ENCODE measurements at places on chromosomes 4 and X.

DNA sequence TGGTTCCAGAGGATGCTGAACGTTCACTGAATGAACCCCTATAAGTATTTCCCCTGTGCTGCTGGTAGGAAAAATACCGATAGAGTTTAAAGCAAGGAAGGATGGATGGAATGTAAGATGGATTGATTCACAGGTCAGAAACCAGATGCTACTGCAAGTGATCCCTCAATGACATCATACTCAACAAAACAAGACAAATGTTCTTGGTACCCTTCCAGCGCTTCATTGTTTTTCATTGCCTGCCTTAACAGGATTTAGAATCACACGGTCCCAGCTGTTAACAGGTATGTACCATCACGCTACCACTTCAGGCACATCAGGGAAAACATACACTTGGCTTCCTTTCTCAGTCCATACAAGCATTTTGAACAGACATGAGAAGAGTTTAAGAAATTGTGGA is 118.1 kb upstream of the TLR3 start:
- no peak for DNase-seq

DNA sequence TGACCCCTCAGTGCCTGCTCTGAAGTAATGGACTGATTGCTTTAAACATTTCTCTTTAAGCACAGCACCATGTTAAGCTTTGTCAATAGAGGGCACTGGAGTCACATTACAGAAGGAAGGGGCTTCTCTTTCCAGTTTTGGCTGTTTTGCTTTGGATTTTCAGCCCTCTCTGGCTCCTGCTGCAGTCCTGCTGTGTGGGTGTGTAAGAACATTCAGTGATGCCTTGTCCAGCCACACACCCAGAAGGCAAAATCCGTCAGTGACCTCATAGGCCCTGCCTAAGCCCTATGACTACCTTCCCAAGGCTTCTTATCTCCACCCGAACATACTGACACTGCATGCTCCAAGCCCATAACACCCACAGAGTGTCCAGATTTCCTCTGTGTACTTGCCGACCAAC is 215.3 kb upstream of the CTSO start:
- no peak for DNase-seq

- DNase-seq = no peak
These were observed 149.7 kb downstream of the RRAGB start for GRCh38 chrX:55867181-55867651.

DNA sequence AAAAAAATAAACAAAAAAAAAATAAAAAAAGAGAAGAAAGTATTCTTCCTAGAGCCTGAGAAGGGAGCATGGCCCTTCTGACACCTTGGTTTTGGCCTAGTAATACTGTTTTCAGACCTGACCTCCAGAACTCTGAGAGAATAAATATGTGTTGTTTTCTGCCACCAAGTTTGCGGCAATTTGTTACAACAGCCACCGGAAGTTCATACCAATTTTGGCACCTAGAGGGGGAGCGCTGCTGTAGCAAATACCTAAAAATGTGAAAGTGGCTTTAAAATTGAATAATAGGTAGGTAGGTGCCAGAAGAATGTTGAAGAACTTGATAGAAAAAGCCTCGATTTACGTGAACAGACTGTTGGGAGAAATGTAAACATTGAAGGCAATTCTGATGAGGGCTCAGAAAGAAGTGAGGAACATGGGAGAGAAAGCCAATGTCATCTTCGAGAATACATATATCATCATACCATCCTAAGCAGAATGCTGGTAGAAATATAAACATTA is 27.5 kb upstream of the SPACA5B start:
- no peak for DNase-seq

DNA sequence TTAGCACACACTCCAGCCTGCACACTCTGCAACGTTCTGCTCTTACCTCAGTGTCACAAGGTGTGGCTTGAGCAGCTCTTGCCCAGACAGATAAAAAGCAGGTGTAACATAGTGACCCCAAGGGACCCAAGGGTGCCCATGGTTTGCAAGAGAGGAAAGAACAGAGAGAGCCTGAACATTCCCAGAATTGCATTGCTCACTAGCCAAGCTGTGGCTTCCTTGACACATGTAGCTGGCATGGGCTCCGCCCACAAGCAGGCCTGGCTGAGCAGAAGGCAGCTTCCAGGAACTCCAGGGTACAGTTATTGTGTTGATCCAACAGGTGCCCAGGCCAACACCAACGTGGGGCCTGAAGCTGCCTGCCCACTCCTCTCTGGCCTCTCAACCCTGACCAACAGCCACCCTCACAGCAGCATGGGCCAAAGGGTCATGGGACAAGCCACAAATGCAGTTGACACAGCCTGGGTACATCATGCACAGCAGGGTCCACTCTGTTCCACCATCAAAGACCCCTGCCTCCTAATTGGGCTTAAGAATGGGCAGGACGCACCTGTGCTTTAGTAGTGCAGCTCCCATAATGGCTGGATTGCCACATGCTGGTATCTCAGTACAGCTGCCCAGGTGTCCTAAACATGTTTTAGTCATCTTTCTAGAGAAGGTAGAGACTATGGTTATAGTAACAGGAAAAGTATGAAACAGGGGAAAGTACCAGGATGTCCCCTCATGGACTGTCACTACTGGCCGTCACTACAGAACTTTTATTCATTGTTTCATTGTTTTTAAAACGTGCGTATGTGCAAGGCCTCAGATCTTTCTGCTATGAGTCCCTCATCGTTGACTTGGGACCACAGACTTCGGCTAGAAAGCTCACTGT is 73.7 kb upstream of the ACSL1 start:
- no peak for DNase-seq

DNA sequence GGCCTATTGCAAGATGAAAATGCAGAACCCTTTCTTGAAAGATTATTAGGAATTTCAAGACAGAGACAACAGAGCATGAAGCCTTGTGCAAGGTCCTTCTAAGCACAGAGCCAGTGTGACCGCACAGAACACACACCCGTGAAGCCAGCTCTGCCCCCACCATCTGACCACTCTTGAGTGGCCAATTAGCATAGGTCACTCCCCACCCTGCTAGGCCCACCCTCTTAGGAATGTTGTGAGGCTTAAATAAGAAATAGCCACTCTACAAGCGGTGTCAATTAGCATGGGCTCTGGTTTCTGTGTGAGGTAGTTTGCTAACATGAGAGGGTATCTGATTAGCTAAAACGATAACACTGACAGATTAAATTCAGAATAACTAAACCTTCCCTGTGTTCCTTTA is 152.9 kb downstream of the PTTG2 start:
- DNase-seq = no peak

GRCh38 chr4:83993774-83994173 is 457.9 kb downstream of the GPAT3 start:
- no peak for DNase-seq

- no peak for DNase-seq
These were observed 132.1 kb downstream of the SNCA start for GRCh38 chr4:89704651-89705395.

DNA sequence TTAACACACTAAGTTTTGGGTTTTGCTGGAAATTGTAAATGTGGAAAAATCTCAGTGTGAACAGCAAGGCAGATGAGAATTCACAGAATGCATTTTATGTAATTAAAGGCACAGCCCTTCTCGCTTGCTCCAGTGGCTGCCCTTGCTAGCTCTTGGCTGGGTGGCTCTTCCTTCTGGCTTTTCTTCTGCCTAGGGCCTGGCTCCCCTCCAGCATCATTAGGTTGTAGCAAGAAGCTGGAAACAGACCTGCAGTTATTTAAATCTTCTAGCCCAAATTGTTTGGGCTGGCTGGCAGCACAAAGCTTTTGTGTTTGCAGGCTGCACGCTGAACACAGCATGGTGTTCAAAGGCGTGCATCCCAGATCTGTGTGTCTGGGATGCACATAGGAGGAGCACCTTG is 56.5 kb downstream of the LIMCH1 start:
- DNase-seq = no peak

DNA sequence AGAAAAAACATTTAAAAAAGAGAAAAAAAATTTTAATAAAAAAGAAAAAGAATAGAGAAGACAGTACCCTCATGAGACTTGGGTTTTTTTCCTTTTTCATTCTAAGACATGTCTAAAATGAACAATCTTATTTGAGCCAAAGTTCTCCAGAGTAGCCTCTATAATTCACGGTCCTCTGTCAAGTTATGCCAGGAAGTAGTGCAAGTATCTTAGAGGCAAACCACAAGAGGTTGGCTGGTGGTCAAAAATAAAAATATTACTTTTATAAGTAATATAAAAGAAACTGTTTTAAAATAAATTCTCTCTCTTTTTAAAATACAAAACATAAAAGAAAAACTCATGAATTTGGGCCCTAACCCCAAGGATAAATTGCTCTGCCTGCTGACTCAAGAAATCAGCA is 26.5 kb downstream of the HNRNPDL start:
- no peak for DNase-seq

DNA sequence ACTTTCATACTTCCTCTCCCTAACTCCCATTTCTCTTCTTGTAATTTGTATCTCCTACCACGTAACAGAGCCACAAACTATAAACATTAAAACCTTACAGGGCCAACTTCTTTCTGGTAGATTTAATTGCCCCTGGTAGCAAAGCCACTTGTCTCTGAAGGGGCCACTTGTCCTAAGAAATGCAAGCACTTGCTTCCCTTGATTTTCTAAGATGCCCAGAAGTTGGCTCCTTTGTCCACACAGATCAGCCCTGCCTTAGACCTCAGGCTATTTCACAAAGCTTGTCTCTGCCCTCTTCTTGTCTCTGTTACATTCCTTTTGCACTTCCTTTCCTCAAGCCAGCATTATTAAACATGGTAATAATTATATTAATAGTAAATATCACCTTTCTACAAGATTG is 80.6 kb upstream of the CXXC4 start:
- DNase-seq = no peak

GRCh38 chr4:126533146-126533805 is 1099.5 kb upstream of the INTU start:
- no peak for DNase-seq

DNA sequence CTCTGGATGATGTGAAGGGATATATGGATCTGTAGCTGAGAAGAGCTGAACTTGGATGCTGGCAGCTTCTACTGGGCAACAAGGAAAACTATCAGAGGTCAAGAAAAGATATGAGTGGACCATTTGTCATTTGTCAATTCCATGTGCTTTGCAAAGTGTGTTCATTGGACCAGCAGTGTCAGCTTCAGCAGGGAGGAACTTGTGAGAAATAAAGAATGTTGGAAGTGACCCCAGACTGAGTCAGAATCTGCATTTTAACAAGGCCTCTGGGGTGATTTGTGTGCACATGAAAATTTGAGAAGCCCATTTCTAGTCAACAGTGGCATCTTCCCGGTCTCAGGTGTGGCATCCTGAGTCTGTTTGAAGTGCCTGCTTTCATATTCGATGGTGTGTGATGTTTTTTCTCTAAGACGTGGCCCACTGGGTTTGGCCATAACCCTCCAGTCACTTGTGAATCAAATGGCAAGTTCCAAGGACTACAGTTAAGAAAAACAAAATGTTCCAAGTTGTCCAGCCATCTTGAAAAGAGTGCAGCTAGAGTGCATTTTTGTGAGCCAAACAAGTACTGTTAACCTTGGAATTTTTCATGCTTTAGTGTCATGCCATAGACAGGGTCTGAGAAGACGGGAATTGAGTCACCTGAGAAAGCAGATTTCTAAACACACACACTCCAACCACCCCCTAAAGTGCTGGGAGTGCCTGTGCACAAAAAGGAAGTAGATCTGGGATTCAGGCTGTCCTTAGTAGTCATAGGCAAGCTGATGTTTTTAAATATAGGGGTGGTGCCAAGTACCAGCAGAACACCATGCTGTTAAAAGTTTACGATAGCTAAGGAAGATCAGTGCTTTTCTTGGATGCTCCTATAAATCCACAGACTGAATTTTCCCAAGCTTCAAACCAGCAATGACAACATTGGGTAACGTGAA is 26.4 kb downstream of the GPM6B start:
- DNase-seq = no peak

- no peak for DNase-seq
These were observed 20.2 kb upstream of the MED14 start for GRCh38 chrX:40755291-40756249.

DNA sequence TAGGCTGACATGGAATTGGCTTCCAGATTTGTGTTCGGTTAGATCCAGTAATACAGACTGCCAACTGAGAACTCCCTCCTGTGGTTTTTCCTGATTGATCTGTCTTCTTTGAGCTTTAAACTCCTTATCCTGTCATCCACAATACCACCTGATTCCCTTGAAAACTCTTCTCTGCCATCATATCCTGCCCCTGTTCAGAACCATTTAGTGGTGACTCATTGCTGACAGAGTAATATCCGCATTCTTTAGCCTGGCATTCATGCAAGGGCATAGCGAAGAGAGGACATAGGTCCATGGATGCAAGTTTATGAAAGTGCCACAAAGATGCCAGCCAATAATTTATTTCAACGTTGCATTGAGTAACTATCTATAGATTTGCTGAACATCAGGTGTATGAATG is 76.6 kb downstream of the ITIH6 start:
- no peak for DNase-seq

GRCh38 chr4:148574911-148575310 is 132.7 kb upstream of the NR3C2 start:
- no peak for DNase-seq

DNA sequence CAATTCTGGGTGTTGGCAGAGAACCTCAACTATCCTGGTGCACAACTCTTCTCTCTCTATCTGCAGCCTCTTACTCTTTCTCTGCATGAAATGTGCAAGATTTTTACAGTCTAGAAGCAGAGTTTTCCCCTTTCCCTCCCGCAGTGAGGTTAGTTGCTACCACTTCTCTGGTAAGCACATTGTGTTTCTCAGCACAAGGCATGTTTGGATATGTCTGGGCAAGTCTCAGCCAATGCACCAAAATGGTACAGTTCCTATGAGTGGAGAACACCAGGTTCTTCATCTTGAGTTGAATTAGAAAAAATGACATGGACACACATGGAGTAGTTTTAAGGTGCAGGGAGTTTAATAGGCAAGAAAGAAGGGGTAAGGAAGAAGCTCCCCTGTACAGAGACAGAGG is 187.0 kb downstream of the CCNG2 start:
- DNase-seq = no peak

- DNase-seq = no peak
These were observed 11.9 kb downstream of the RPS6KA3 start for GRCh38 chrX:20254712-20255299.

DNA sequence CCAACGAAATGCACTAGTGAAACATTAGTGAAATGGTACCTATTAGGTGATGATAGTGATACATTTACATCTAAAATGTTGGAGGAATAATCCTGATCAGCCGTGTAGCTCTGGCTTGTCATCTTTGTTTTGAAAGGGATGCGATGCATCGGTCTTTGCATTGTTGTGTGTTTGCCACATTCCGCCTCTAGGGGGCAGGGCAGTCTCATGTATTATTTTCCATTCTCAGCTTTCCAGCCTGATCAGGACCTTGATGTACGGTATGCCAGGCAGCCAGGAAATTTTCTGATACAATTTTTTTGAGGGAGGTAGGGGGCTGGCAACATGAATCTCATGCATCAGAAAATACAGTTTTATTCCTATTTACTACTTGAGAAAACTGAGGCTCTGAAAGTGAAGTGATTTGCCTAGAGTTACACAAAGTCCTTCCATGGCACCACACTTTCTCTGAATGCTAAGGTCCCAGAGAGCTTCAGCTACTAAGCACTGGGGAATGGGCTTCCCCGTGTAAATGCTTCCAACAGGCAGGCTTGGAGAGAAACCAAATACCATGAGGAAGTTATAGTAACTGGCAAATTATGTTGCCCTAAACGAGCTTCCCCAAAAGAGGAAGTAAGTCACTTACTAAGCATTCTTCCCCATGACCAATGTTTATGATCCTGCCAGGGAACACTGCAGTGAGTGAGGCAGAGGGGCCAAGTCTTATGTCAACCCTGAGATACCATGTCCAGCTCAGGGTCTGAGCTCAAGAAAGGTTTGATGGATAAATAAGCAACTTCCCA is 31.8 kb upstream of the IQSEC2 start:
- peak; percentile 50 for DNase-seq

Measured in T-helper 1 cell (primary cell).